Stimulated activated CD8-positive, alpha-beta memory T cell treated with anti-CD3 and anti-CD28 coated beads, Interleukin-7, amount 100 ng/mL, for 1 hour (primary cell): ENCODE measurements at places on chromosomes 4 and X.

DNA sequence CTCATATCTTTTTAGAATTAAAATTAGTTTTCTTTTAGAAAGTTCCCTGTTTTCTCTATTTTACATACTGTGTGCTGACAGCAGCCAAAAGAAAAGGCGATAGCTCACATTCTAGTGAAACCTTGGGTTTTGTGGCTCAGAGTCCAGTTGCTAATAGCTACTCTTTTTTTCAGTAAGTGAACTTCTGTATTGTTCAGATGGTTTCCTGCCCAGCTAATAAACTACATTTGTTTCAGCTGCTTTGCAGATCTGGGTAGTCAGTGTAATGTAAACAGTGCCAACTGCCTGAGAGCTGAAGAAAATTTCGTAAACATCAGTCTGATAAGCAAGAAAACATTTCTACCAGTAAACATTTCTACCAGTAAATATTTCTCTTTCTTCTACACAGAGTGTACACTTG, 370.2 kb downstream of the GRIA2 start:
- DNase-seq = no peak

DNA sequence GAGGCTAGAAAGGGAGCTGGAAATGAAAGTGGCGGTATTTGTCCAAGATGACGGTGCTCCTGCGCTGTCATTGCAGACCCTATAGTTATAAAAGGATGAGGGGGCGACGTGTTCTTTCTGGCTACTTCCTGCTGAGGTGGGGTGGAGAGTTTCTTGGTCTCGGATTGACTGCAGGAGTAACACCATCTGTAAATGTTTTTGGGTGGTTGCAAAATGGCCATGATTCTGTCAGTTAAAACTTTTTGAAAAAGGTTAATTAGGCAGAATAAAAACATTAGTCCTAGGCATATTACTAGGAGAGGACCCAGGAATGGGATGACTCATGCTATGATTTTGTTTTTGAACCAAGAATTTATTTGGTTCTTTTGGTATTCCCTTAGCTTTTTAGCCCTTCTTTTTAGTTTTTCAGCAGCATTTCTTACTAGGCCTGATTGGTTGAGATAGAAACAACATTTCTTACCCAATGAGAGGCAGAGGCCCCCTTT, 53.1 kb downstream of the USP11 start:
- no peak for DNase-seq

GRCh38 chrX:13220916-13221315, 98.9 kb downstream of the ATXN3L start:
- DNase-seq = no peak

DNA sequence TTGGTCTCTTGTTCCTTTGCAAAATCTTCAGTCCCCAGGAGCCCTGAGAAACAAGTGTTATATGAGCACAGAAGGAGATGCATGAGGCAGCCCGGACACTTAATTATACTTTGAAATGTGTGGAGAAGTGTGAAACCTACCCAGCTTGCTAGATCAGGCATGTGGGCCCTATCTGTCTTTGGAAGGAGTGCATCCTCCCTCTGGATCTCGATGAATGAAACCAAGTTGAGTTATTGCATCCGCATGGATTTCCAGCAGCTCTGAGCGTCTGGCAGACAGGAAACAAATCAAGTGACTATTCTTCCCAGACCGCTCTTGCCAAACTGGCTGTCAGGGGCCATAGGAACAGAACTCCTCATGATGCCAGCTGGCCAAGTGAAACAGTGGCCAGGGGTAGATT, 19.6 kb upstream of the SOWAHD start:
- no peak for DNase-seq

GRCh38 chr4:188408244-188409030, 269.2 kb downstream of the TRIML1 start:
- DNase-seq = no peak

- DNase-seq = no peak
Observed at GRCh38 chr4:25433966-25434827, 57.1 kb downstream of the ANAPC4 start.

DNA sequence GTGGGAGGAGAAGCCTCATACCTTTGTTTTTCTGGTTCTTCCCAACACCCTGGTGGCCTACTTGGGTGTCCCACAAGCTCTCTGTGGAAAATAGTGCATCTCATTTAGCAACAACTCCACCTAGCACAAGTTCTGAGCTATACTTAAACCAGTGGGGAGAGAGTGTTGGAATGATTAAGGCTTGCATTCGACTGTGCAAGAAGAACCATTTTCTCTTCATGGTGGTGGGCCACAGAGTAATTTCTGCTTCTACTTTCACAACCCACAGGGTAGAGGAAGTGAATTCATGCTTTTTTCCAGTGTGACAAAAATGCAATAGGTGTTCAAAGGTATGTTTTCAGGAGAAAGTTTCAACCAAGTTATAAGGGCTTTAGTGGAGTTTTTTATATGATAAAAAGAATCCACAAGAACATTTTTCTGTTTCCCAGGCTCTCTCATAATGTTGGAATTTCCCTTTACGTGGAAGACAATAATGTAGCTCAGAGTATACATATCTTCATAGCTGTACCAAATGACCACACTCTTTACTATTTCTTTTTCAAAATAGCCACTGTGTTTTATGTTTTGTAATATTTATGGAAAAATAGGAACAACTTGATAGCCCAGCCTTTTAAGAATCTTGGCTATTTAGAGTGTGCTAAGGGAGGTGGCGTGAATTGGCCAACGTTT, 80.3 kb upstream of the HHIP start:
- no peak for DNase-seq

DNA sequence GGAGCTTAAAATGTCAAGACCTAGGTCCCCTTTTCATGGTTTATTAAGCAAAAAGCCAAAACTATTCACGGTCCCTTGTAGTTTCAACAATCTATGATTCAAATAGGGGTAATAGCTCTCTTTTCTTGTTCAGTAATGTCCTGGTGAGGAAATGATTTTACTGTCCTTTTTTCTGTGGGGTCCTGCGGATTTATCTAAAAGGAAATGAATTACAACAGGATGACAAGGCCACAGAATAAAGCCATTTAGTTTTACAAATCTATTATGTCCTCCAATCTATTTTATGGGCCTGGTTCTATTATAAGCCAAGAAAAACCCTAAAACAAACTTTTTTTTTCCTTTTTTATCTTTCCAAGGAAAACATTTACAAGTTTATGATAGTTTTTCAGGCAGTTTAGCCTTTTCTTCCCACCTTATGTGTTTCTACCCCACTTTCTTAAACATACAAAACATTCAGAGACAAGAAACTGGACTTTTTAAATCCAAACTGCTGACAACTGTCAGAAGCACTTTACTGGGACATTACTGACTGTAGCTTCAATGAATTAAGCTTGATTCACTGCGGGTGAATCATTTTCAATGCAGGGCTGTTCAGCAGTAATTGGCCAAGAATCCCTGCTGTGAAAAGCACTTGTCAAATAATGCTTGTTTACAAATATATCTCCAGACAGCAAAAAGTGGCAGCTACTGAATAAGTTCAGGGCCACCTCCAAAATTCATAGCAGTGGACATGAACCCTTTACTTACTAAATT, 4.3 kb downstream of the EPHA5 start:
- no peak for DNase-seq

DNA sequence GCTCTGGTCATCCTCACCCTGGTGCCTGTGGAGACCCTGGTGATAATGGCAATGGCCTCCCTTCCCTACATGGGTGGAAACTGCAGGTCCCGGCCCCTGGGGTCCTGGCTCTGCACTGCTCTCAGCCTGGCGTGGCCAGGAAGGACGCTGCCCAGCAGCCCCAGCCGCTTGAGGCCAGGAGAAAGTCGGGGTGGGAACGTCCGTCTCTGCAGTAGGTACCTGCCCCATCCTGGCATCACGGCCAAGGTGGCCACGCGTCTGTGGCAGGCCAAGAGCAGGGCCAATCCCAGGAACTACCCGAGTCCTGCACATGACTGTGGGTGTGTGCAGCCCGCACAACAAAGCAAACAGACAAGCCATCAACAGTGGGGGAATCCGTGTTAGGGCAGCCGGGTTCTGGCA, 33.8 kb downstream of the FGFRL1 start:
- DNase-seq = no peak

- DNase-seq = no peak
Observed at GRCh38 chr4:86015412-86016350, 344.2 kb downstream of the MAPK10 start.

- DNase-seq = no peak
Observed at GRCh38 chrX:9566150-9566621, 101.3 kb downstream of the TBL1X start.

- DNase-seq = no peak
Observed at GRCh38 chr4:173365359-173365996, 5.3 kb upstream of the SAP30 start.

DNA sequence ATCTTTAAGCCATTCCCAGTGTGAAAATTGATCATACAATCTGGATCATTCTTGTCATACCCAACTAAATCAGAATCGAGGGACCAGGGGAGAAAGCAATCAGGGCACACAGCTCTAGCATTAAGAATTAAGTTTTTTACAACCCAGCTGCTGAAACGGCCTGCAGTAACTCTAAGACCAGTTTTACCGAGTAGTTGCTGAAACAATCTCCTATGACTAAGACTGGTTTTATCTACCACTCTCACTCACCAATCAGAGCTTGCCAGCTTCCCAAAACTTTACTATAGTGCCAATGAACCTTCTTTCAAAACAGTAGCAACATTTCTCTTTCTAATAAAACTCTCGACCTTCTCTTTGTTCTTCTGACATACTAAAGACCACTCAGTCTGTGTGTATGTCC, 2.8 kb upstream of the SAP30 start:
- no peak for DNase-seq

GRCh38 chrX:10282490-10282889, 125.7 kb downstream of the CLCN4 start:
- DNase-seq = no peak

DNA sequence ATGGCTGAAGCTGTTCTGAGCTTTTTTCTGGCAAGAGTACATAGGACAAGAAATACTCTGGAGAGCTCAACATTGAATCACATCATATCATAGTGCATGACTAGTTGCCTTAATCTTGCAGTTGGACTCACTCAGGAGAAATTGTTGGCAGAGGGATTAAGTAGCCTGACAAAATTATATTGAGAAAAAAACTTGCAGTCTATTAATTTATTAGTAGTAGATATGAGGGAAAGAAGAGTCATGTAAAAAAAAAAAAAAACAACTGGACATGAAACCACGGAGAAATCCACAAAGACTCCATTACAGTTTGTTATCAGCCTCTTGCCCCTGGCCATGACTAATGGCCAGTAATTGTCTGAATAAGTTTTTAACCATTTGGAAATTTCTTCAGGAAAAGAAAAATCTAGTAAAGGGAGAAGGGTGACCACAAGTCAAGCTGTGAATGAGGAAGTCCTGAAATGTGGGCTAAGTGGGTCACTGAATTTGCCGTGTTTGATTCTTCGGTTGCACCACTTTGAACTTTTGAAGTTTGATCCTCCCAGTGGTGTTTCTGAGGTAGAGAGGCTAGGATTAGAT, 45.6 kb downstream of the FHL1 start:
- DNase-seq = no peak

DNA sequence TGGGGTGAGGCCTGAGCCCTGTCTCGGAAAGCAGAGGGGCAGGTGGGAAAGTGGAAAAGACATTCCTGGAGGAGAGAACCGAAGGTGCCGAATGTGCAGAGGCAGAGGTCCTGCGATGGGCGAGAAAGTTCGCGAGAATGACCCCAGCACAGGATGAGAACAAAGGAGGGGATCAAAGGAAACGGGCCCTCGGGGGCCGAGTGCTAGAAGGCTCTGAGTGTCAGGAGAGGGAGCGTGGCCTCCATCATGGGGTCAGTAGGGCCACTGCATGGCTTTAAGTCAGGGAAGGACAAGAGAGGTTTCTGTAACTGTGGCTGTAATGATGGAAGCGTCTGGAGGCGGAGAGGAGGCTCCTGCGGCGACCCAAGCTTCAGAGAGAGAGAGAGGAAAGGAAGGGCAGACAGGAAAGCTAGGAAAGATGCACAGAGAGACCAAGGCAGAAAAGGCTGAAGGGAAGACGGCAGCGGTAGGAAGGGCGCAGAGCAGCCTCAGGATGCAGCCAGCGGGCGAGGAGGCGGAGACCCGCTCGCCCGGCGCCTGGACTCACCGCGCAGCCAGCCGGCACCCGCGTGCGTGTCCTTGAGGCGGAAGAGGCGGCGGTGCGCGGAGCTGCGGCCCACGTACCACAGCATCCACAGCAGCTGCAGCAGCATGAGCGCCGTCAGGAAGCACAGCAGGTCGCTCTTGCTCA, 669 bp downstream of the OTOP1 start:
- no peak for DNase-seq

DNA sequence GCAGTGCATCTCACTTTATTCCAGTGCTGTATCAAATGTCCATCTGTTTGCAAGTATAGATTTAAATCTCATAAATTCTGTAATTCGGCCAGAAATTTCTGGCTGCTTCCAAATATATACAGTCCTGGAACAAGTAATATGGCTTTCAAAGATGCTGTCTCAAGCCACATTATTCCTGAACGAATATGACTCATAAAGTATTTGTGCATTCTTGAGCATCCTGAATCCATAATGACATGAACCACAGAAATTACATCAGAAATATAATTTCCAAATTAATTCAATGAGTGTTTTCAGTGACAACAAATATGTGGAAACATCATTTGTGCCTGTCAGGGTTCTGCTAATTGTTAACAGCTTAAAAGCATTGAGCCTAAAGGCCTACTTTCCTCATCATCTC, 140.9 kb upstream of the HPGD start:
- DNase-seq = no peak

- no peak for DNase-seq
Observed at GRCh38 chrX:25941559-25942250, 196.4 kb upstream of the MAGEB18 start.

DNA sequence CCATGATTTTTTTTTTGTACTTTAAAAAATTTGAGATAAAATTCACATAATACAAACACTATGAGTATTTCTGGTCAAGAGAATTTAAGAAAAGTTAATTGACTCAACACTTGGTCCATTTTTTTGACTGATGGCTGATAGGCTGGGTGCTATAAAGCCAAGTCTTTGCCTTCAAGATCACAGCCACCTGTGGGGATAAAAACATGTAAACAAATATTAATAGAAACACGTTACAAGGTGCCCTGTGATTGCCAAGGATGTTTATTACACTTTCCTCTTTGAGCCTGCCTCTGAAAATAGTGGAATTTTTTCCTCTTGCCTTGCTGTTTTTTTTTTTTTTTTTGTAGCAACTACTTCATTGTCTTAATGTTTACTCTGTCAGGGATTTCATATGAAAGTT, 63.3 kb downstream of the FHIP1A start:
- no peak for DNase-seq

DNA sequence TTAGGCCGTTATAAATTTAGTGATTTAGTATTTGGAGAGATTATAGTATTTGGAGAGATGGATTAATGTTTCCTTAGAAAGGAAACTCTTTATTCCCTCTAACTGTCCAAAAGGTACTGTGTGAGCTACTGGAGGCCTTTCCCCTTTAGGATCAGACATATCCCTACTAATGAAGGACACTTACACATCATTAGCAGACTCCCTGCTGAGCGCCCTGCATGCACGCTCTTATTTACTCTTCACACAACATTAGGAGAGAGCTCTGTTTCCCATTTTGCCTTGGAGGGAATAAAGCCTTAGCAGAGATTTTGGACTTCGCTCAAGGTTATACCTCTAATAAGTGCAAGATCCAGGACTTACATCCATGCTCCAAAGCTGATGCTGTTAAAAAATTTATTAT, 17.8 kb upstream of the STOX2 start:
- no peak for DNase-seq
